ENCODE measurements at places on chromosomes 1 and 21. TPM values are rescaled to one million over a fixed set of nuclear protein-coding genes. Genes with fewer than 3 reads are reported as not detected.

The BCL2L15 gene
- polyA plus RNA-seq: 22.8 TPM

- no peak for DNase-seq
Measured at GRCh38 chr21:42044871-42045495, 26.1 kb upstream of the UMODL1 start.

The C1orf56 gene
- polyA plus RNA-seq: 7.0 TPM

GRCh38 chr1:168531615-168532345 is 12.0 kb downstream of the XCL2 start:
- DNase-seq: no peak

DNA sequence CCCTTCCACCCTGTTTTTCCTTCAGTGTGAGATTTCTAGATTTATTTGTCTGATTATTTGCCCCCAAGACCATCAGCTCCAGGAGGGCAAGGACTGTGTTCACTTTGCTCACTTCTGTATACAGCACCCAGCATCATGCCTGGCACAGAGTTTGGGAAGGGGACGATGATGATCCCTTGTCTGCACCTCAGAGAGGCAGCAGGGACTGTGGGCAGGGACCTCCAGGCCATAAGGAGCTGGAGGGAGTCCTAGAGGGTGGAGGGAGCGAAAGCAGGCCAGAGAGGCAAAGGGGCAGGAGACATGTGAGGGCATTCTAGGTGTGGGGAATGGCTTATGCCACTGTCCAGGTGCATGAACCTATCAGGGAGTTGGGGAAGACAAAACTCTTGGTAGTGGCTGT is 32.8 kb downstream of the H3-3A start:
- DNase-seq: no peak

All from large intestine (tissue), 12 donors.